Muscle of arm (tissue), 14 donors: ENCODE measurements at places on chromosomes 5 and 9. TPM values are rescaled to one million over a fixed set of nuclear protein-coding genes. Genes with fewer than 3 reads are reported as not detected.

SPATA6L gene
- polyA plus RNA-seq, result 0.36 TPM

TMCO6 gene
- polyA plus RNA-seq, result 11.0 TPM

PCDHGB7 gene
- 7.6 TPM for polyA plus RNA-seq

PCDHA12 gene
- not detected for polyA plus RNA-seq

PDE6A gene
- polyA plus RNA-seq, result 0.04 TPM

FSTL4 gene
- not detected for polyA plus RNA-seq

PIP5K1B gene
- polyA plus RNA-seq, result 1.1 TPM

FOXD4L5 gene
- 0.81 TPM for polyA plus RNA-seq

FST gene
- 15.4 TPM for polyA plus RNA-seq

DIPK1B gene
- 14.0 TPM for polyA plus RNA-seq

PDZD2 gene
- polyA plus RNA-seq, result 8.7 TPM

SMIM3 gene
- not detected for polyA plus RNA-seq

LCN1 gene
- polyA plus RNA-seq, result not detected

GRCh38 chr5:179779826-179780225 is 14.0 kb upstream of the LTC4S start:
- DNase-seq, result no peak

DNA sequence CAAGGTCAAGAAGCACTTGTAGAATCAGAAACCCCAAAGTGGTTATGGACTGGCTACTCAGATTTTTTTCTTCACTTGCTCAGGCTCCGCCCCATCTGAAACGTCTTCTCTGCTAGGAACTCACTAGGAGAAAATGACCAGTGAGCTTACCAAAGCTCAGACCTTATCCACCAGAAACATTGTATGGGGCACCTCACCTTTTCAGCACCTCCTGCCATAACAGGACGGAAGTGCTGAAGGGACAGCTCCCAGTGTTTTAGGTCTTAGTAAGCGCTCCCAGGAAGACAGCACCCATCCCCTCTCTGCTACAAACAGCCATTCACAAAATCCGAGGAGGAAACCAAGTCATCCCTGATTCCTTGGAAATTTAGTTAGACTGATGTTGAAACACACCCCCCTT is 1.2 kb upstream of the GABRA1 start:
- DNase-seq, result peak; percentile 22

DNA sequence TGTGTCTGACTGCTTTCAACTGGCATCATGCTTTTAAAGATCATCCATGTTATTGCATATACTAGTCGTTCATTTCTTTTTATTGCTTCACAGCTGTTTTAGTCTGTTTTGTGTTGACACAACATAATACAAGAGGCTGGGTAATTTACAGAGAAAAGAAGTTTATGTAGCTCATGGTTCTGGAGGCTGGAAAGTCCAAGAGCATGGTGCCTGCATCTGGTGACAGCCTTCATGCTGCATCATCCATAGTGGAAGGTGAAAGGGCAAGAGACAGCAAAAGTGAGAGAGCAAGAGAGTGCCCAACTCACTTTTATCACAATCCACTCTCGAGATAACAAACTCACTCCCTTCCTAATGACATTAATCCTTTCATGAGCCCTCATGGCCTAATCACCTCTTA is 198.4 kb downstream of the NSG2 start:
- no peak for DNase-seq

- DNase-seq, result peak; percentile 80
Observed at GRCh38 chr5:141521244-141521781, 32.4 kb downstream of the PCDHGC5 start.

- DNase-seq, result no peak
Observed at GRCh38 chr9:127722055-127722745, 6.3 kb downstream of the TTC16 start.

DNA sequence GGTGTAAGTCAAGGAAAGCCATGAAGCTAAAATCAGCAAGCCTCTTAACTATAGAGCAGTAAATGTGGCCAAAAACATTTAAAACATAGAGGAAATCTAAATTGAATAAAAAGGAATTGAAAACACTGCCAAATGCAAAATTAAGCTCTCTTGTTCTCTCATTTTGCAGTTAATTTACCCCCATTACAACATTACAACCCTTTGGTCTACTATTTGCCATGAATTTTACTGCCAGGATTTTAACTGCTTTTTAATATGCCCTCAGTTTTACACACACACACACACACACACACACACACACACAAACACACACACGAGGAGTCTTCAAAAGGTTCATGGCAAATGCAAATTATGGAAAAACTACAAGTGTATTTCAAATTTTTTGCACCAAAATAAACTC is 91.4 kb upstream of the ACO1 start:
- no peak for DNase-seq

DNA sequence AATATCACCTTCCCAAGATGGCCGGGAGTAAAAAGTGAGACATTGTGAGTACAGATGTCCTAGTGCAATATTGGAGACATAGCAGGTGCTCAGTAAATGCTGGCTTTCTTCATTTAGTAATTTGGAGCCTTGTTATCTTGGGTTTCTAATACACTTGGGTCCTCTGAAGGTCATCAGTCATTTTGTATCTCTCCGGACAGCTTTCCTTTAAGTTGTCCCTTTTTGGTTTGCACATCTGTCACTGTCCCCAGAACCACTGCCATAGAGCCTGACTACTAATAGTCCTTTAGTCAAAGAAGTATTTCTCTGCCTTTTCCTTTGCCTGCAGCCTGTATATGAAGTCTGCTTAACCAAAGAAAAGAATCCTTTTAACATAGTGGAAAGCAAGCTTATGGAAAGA is 7.8 kb upstream of the ANGPTL2 start:
- no peak for DNase-seq

DNA sequence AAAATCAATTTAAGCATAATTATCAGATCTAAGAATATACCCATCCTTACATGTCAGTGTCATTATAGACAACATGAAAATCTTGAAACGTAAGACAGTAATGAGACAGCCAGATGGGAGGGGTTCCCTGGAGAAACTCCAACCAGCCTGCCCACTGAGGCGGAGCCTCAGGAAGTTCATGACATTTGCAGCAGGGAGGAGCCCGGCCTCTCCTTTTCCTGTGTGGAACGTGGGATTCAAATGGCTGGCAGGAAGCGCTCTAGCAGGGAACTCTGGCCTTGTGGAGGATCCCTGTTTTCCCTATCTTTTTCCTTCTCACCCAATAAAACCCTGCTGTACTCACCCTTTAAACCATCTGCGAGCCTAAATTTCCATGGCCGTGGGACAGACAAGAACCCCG is 176.6 kb upstream of the KCNN2 start:
- DNase-seq, result peak; percentile 20

DNA sequence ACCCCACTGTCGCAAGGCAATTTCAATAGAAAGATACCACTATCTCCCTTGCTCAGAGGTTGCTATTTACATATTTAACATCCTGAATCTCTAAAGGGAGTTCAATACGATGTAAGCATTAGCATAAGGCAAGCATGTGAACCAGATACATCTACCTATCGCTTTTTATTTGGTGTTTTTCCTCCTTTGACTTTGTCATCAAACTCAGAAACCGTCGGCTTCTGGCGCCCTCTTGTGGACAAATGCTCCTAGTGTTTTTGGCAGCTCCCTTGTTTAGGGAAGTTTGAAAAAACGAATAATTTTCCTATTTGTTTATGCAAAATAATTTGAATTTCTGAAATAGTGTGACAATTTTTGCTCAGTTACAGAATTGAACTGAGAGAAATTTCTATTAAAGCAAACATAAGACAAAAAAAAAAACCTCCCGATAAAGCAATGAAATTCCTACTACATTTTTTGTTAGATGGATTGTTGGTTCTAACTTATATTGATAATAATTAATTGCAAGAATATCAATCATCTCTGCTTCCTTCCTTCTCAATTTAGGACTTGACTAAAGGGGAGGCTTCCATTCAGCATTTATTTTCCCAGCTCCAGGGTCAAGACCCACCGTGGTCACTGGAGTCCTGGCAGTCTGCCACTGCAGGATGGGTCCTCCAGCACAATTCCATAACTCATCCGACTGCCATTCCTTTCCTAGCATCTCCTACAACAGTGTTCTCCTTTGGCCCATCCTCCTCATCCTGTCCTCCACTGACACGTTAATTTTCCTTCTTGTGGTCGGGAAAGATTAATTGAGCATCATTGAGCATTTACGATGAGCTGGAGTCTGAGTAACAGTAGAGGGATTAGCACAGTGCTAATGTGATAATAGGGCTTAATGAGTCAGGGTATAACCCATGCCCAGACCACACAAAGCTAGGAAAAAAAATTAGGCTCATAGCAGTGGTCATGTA is 131.8 kb upstream of the CHD1 start:
- peak; percentile 69 for DNase-seq

GRCh38 chr9:132348676-132349075 is 6.1 kb downstream of the SETX start:
- no peak for DNase-seq

DNA sequence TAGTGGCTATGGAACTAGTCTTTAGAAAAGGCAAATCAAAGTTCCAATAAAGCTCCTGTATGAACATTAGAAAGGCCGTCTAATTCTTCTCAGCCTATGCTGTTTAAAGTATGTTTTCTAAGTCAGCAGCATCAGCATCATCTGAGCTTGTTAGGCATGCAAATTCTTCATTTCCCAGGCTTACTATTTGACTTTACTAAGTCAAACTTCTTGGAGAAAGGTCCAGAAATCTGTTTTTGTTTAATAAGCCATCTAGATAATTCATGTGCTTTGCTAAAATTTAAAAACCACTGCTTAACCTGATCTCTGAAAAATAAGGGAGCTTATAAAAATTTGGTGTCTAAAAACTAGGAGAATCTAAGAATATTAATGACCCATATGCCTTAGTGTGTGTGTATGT is 200.2 kb upstream of the SGCD start:
- peak; percentile 15 for DNase-seq

- DNase-seq, result no peak
Observed at GRCh38 chr9:38039907-38040682, 28.9 kb downstream of the SHB start.

DNA sequence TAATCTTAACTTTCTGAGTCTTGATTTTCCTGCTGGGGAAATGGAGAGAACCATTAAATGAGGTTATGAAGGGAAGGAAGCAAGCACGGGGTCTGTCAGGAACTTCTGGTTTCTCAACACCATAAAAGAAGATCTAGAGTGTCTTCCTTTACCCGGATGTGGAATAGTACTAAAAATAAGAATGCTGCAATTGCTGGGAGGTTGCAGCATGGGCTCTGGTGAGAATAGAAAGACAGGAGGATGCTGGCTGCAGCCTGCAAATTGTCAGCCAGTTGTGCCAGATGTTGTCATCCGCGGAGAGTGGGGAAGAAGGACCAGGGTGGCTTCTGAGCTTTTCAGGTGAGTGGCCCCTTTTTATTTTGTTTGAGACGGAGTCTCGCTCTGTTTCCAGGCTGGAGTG is 69.3 kb upstream of the STC2 start:
- DNase-seq, result no peak

DNA sequence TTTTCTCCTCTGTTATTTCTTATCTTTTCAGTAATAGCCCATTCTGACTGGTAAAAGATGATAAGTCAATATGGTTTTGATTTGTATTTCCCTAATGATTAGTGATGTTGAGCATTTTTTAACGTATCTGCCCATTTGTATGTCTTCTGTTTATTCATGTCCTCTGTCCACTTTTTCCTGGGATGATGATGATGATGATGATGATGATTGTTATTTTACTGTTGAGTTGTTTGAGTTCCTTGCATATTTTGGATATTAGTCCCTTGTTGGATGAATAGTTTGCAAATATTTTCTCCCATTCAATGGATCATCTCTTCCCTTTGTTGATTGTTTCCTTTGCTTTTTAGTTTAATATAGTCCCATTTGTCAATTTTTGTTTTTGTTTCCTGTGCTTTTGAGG is 27.0 kb downstream of the UTP15 start:
- no peak for DNase-seq

- no peak for DNase-seq
Observed at GRCh38 chr9:35186524-35186923, 24.7 kb downstream of the UNC13B start.

- DNase-seq, result peak; percentile 95
Observed at GRCh38 chr9:87148331-87149104, 201.2 kb upstream of the GAS1 start.

GRCh38 chr5:85388770-85389169 is 1004.1 kb upstream of the EDIL3 start:
- DNase-seq, result no peak

- no peak for DNase-seq
Observed at GRCh38 chr9:98135938-98136337, 16.9 kb upstream of the TRIM14 start.

- peak; percentile 45 for DNase-seq
Observed at GRCh38 chr5:139910036-139910435, 114.4 kb downstream of the PSD2 start.

GRCh38 chr5:61332851-61333320 is 828 bp downstream of the ZSWIM6 start:
- DNase-seq, result peak; percentile 38

DNA sequence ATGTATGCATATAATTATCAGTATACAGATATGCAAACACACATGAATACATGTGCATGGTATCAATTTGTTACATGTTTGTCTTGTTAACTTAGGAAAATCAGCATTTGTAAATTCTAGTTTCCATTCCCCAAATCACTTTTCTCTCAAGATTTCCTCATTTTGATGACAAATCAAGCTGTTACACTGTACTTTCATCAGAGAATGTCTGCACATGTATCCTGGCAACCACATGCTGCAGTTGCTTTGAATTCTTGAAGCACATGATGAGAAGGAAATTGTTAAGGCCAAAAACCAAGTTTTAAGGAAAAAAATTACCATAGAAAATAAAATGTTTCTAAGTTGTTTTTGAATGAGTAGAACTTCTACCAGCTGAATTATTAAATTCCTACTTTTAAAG is 1834.5 kb downstream of the EFNA5 start:
- peak; percentile 26 for DNase-seq

DNA sequence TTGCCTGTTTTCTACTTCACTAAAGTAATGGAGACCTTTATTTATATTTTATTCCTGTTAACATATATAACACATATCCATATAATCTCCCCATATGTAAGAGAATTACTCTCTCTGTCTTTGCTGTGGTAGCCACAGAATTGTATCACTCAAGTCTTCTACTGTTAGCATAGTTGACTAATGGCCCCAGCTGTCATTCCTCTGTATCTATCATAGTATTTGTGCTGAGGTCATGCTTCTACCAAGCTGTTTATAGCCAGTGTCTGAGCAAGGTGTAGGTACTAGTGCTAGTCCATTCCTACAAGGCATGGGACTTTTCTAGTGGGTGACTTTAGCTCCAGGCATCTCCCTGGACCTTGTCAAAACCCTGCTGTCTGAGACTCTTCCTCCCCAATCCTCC is 244.1 kb downstream of the KIAA0825 start:
- DNase-seq, result no peak

DNA sequence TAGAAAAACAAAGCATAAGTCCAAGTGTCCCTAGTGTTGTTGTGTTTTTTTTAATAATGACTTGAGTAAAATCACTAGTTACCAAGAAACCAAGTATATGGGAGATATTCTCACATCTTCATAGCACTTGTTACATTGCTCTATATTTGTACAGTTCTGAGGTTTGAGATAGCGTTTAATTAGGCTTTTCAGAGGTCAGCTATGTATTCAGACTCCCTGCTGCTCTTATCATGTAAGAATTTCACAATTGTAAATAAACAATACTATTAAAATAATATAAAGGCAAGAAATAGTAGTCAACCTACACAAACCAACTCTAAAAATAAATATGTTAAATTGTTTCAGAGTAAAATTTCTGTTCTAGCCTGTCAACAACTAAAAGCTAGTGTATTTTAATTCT is 761.9 kb upstream of the FAM174A start:
- DNase-seq, result no peak

- peak; percentile 56 for DNase-seq
Observed at GRCh38 chr9:125651576-125652232, 55.3 kb downstream of the MAPKAP1 start.

GRCh38 chr5:126869005-126869451 is 92.1 kb downstream of the LMNB1 start:
- no peak for DNase-seq

GRCh38 chr9:113221800-113222481 is 597 bp downstream of the SLC31A1 start:
- no peak for DNase-seq
